NCI-H1417 (cell line): ENCODE measurements at places on chromosomes 16 and 17.

GRCh38 chr17:5249615-5250014 is 15.0 kb upstream of the SCIMP start:
- DNase-seq = peak; percentile 40

DNA sequence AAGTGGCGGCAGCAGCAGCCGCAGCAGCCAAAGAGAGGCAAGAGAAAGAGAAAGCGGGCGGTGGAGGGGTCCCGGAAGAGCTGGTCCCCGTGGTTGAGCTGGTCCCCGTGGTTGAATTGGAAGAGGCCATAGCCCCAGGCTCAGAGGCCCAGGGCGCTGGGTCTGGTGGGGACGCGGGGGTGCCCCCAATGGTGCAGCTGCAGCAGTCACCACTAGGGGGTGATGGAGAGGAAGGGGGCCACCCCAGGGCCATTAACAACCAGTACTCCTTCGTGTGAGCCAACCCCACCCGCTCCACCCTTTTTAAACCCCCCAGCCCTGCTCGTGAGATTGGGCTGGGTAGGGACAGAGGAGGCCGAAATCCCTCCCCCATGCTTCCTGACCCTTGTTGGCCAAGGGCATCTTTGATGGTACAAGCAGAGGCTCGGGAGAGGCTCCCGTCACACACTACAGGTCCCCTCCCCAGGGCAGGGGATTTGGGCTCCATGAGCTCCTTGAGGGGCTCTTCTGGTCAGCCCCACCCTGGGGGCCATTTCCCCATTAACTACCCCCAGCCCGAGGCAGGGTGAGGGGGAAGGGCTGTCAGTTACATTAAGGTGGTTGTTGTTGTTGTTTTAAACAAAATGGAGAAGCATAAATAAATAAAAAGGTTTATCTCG is 4.6 kb upstream of the ATP2A1 start:
- no peak for DNase-seq

DNA sequence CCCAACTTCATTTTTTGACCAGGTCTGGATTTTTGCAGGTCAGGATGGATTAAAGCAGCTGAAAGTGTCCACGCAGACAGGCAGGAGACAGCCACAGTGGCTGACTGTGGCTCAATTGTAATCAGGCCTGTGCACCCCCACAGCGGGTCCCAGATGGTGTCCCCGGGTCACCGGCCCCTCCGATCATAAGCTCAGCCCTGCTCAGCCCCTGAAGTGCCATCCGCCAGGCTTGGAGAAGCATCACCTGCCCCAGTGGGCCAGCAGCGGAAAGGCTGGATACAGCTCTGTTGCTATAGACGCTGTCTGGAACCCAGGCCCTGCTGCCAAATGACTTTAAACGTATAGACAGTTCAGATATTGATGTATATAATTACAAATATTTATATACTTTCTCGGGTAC is 60.6 kb downstream of the RPH3AL start:
- no peak for DNase-seq

GRCh38 chr16:11796227-11797165 is 562 bp downstream of the ZC3H7A start:
- peak; percentile 41 for DNase-seq

DNA sequence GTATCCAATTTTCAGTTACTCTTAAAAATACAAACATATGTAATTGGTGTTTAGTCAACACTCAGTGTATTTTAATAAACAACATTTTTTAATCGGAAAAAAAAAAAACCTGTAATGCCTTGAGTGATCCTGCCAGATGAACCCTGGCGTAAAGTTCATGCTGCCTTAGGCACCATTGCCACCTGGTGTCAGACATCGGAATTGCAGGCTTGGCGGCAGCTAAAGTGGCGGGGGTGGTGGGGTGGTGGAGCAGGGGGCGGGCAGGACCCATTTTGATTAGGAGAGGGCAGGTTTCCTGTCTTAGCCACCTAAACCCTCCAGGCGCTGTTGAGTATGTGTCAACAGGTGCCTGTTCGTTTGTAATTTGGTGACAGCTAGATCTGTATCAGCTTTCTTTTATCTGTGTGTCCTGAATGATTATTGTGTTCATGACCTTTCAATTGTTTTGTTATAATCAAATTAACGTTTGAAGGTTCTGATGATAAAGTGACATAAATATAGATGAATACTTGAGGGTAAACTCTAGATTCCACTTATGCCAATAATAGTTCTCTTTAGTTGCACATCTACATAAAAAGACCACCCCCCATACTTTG is 588.7 kb downstream of the CDH13 start:
- peak; percentile 47 for DNase-seq

DNA sequence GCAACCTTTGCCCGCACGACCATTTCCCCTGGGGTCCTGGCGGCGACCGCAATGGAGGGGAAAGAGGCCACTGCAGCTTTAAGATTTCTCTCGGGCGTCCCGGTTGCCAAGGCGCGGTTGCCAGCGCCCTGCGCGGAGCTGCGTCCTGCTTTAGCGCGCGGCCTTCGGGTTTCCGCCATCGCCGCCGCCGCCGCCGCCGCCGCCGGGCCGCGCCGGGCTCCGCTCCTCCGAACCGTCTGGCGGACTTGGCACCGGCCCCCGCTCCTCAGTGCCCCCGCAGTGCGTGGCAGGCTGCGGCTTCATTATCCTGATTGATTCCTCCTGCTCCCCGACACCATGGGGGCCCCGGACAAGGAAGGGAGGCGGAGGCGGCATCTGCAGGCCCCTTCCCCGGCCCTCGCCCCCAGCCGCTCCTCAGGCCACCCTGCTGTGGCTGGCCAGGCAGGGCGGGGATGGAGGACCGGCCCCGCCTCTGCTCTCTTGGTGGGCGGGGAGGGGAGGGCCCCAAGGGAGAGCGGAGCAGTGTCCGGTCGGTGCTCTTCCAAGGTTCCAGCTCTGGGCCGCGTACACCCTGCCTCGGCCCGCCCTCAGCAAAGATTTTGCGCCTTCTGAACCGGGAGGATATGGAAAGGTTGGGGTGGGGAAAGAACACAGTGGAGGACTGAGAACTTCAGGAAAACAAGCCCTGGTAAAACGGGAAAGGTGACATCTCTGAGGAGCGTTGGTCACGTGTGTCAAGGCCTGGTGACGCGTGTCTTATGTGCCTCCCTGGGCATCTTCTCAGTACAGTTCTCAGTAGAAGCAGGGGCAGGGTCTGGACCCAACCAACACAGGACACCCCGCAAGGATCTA is 34.0 kb downstream of the NEUROD2 start:
- DNase-seq = peak; percentile 56

GRCh38 chr16:12544477-12545296 is 259.0 kb downstream of the CPPED1 start:
- no peak for DNase-seq

DNA sequence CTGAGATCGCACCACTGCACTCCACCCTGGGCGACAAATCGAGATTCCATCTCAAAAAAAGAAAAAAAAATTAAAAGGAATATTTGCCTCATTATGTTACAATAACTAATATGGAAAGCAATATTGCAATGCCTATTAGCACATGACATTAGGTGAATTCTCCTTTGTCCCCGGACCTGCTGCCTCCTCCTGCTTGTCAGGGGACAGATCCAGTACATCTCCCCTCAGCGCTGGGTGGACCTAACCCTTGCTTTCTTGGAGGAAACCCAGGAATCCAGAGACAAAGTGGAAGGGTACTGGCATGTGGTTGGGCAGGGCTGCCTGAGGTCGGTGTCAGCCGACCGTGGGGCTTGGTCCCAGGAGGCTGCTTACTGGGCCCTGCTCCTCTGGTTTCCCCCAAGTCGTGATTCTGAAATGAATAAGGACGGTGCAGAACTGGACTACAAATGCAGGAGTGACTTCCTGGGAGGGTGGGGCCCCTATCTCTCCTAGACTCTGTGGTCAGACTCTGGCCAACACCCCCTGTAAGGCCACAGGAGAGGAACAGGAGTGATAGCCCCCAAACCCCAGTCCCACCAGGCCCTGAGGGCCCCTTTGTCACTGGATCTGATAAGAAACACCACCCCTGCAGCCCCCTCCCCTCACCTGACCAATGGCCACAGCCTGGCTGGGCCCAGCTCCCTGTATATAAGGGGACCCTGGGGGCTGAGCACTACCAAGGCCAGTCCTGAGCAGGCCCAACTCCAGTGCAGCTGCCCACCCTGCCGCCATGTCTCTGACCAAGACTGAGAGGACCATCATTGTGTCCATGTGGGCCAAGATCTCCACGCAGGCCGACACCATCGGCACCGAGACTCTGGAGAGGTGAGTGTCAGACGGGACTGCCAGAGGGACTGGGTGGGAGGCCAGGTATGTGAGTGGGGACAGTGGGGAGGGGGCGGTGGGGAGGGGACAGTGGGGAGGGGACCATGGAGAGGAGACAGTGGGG is at the start of gene HBZ:
HBZ (plus strand) TSS at position 504 of the 988 bp plus-strand sequence; CDS start at position 770, 266 bp downstream.
- DNase-seq = no peak

DNA sequence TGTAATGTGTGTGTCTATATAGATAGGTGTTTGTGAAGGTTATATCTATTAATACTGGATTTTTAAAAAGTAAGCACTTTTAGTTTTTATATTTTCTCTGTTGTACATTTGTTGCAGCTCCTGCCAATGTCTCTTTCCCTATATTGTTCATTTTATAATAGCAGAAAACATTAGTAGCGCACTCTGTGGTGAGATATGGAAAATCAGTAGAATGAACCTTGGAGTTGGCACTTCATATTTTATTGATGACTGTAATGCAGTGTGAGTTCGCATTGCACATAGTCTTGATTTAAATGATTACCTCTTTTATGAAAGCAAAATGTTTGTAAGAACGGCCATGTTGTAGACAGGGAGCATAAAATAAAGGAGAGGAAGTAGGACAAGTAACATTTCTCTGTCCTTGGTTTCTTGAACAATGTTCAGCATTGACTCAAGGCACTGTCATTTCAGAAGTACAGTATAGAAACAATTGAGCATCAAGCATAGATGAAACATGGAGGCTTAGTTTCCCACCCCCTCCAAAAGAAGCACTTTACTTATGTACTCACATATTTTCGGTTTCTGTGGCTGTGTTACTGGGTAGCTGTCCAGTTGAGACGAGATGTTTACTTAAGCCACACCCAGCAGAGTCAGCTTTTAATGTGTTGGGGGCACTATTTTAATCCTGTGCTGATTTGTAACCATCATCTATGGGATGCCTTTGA is 74.0 kb downstream of the TANC2 start:
- DNase-seq = peak; percentile 53
